ENCODE measurements at places on chromosomes 1 and 21.
A peak's percentile ranks its signal among the peaks of the same experiment; 100 is the strongest.

- DNase-seq = no peak
These were observed 1043.1 kb downstream of the ADGRL2 start for GRCh38 chr1:82843876-82844275.

DNA sequence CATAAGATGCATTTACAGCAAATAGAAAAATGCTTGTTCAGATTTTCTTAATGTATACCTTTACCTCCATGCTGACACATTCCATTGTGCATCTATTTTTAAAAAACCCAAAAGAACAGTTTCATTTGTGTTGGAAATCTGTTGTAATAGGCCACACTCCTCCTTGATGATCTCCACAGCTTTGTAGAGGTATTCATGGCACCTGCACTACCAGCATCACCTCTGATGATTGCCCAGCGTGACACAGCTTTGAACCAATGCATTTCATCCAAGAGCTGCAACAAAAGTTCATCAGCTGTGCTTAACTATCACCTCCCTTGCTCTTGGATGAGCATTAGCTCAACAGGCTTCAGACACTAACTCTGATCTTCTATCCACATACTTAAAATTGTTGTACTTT is 8.2 kb downstream of the DYNLT5 start:
- no peak for DNase-seq

- DNase-seq = no peak
These were observed 55.8 kb downstream of the SUSD4 start for GRCh38 chr1:223308136-223308535.

GRCh38 chr1:238961790-238962189 is 424.6 kb upstream of the CHRM3 start:
- no peak for DNase-seq

DNA sequence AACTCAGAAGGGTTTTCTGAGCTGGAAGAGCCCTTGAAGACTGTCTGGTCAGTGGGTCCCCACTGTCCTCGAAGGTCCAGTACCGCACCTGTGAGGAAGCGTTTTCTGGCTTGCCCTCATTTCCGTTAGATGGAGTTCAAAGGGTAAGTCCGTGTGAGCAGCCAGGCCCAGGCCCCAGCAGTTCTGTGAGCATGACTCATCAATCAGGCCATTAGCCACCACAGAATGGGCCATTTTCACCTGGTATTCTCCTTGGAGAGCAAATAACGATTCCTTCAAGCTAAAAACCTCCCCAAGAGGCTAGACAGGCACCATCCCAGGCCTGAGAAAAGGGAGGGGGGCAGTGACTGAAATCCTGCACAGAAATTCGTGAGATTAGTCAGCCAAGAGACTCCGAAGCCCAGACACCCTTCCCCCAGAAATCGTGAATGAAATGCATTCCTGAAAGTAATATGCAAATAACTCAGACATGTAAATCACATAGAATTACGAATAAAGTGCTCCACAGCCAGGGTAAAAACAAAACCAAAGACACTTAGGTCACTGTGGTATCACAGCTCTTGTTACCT is 66.0 kb downstream of the BCAR3 start:
- no peak for DNase-seq

- no peak for DNase-seq
These were observed 175.2 kb downstream of the TYW3 start for GRCh38 chr1:74908131-74908530.

GRCh38 chr1:243930822-243931671 is 81.0 kb upstream of the AKT3 start:
- no peak for DNase-seq

DNA sequence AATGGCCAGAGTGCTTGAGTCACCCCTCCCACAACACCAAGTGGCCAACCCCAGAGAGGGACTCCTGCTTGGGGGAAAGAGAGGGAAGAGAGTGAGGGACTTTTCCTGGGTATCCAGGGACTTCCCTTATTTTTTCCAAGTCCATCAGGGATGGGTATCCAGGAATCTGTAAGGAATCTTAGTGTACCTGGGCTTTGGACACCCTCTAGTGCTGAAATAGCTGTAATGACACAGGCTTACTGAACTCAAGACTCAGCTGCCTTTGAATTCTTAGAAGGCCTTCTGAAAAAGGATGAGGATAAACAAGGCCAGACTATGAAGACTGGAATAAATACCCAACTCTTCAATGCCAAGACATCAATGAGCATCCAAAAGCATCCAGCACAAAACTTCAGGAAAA is 12.0 kb downstream of the TSHB start:
- DNase-seq = no peak

- DNase-seq = peak; percentile 21
These were observed 507 bp downstream of the AK5 start for GRCh38 chr1:77282187-77282865.

GRCh38 chr21:35102488-35103371 is 53.6 kb upstream of the RUNX1 start:
- DNase-seq = peak; percentile 20

DNA sequence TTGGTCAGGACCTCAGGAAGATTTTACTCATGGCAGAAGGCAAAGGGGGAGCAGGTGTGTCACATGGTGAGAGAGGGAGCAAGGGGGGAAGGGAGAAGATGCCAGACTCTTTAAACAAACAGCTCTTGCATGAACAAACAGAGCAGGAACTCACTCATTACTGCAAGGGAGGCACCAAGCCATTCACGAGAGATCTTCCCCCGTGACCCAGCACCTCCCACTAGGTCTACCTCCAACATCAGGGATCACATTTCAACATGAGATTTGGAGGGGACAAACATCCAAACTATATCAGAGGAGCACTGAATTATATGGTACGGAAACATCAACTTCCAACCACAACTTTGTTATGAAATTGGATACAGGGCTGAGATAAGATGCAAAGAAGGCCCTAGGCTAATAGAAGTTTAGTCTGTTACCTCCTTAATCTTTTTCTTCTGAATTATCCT is 164.9 kb downstream of the ST6GALNAC3 start:
- no peak for DNase-seq

- no peak for DNase-seq
These were observed 10.7 kb upstream of the MAST2 start for GRCh38 chr1:45792744-45793143.

DNA sequence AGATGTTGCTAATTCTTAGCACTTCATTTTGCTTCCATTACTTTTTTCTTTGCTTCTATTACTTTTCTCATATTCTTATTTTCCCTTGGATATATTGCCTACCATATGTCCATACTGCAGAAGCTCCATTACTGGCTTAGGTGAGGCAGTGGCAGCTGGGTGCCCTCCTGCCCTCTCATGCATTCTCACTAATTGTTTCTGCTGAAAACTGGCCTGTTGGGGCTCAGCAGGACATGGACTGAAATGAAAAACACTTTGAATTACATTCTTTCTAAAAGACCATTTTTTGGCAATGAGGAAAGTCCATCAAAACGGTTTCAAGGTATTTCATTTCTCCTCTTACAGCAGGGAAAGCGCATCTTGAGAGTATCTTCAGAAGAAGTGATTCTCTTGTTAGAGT is 122.9 kb downstream of the MAST2 start:
- DNase-seq = no peak

GRCh38 chr1:174265282-174265681 is 106.0 kb downstream of the RABGAP1L start:
- DNase-seq = no peak

- DNase-seq = no peak
These were observed 39.0 kb downstream of the TENT5C start for GRCh38 chr1:117644696-117645311.

- no peak for DNase-seq
These were observed 48.4 kb upstream of the RUNX3 start for GRCh38 chr1:24978383-24979032.

DNA sequence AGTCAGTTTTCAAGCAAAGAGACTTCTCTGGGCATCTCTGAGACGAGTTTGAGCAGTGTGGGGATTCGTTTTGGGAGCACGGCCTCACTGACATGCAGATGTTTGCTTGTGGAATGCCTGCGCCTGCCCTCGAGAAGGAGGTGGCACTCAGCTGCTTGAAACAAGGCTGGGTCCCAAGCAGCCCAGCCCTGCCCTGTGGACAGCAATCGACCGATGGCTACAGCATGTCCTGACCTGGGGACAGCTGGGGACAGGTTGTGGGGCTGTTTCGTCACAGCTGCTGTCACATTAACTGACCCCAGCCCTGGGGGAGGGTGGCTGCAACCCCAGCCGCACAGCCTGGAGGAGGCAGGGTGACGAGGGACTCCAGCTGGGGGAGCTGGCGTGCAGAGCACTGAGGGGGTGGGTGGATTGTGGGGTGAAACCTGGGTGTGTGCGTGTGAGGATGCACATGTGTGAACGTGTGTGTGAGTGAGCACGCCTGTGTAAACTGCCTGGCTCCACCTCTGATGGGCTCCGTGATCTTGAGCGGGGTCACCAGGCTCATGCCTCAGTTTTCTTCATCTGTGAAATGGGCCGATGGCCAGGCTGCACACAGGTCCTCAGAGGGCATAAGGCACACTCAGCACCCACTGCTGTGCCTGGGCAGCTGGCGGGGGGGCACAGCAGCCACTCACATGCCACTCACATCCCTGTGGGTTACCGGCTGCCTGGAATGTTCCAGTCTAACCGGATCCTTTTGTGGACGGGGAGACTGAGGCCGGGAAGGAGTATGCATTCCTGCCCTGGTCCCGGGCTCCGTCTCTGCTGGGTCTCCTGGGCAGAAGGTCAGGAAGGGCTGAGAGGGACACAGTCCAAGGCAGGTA is 49.3 kb downstream of the COL18A1 start:
- no peak for DNase-seq

- no peak for DNase-seq
These were observed 231.7 kb downstream of the KCNJ6 start for GRCh38 chr21:37684547-37684946.
